Fibroblast of lung (primary cell): ENCODE measurements at places on chromosomes 6 and 20.

DNA sequence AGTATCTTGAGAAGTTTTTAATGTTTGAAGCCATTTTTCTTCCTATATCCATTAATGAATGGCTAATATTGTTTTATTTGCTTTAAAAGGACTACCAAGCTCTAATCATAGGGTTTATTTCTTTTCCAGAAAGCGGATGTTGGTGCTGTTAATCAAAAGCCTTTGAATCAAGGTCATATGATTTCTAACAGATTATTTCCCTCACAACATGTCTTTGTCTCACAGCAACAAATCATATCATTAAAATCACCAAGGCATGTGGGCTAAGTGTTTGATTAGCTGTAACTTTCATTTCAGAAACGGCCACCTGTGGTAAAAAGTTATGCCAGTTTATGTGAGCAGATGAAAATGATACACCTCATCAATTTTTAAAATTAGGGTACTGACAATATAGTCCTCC lies 21.7 kb downstream of the TRAF3IP2 start:
- DNase-seq, result no peak

GRCh38 chr6:35562060-35562459 lies 49.4 kb upstream of the TULP1 start:
- no peak for DNase-seq

DNA sequence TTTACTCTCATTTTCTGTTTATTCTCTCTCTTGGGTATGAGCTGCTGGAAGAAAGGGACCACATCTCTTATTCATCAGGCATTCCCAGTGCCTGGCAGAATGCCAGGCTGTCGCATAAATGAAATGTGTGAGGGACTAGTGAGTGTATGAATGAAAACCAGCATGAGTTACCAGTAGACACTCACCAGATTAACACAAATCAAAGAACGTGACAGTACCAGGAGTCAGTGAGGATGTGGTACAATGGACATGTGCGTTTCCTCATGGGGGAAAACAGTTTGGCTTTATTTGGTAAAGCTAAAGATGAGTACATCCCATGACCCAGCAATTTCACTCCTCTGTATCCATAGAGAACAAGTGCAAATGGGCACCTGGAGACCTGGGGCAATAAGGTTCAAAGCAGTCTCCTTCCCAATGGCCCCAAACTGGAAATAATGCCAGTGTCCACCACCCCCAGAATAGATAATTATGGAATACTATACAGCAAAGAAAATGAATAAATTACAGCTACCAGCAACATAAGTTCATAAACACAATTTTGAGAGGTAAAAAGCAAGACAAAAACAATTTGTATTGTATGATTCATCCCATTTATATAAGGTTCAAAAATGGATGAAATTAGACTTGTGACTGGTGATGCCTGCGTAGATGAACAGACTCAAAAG lies 93.3 kb downstream of the CDH22 start:
- DNase-seq, result no peak

DNA sequence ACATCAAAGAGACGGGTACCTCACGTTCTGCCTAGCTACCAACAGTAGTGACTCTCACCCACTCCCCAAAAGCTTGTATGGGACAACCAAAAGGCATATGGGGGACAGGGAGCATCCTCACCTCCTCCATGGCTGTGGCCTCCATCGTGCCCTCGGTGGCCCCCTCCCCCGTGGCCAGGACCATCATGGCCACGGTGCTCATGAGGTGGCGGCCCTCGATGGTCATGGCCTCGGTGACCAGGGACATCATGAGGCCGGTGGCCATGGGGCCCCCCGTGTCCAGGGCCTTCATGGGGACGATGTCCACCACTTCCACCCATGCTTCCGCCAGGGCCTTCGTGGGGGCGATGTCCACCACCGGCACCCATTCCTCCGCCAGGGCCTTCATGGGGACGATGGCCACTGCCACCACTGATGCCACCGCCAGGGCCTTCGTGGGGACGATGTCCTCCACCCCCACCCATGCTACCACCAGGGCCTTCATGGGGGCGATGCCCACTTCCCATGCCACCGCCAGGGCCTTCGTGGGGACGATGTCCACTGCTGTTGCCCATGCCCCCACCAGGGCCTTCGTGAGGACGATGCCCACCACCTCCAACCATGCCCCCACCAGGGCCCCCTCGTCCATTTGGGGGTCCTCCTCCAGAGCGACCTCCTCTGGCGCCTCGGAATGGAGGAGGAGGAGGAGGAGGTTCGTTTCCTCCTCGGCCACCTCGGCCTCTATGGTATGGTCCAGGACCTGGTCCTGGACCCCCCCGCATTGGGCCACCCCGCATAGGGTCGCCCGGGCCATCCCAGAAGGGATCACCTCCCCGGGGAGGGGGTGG lies 15.0 kb downstream of the PPP1R10 start:
- no peak for DNase-seq

- no peak for DNase-seq
Observed at GRCh38 chr6:6740595-6740994, 152.1 kb downstream of the LY86 start.

DNA sequence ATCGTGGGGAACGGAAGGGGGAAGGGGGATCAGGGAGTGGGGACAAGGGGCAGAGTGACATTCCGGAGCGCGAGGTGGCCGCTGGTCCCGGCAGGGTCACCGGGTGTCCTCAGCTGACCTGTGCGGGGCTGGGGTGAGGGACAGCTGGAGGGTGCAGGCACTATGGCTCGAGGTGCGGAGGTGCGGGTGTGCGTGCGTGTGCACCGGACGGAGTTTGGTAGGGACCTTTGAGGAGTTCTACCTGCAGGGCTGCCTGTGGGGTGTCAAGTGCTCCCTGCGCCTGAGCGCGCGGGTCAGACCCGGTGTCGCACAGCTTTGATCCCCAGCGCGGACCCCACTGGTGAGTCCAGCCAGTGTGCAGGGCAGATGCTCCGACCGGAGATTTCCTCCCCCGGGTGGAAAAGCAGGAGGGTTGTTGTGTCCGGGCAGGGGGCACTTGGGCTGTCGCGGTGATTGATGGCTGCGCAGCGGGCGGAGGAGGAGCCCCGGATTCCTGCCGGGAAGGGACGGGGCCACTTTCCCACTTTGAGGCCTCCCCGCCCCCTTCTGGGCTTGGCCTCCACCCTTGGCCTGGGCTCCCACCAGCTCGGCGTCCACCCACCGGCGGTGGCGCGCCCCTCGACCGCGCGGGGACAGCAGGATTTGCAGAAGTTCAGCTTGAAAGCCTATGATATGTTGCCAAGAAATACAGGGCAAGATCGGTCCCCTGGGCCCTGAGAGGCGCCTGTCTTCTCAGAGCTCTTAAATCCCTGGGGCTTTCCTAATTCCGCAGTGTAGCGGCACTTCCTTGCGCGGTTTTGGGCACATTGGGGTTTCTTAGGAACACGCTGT lies 658 bp downstream of the RIN2 start:
- peak; percentile 31 for DNase-seq

DNA sequence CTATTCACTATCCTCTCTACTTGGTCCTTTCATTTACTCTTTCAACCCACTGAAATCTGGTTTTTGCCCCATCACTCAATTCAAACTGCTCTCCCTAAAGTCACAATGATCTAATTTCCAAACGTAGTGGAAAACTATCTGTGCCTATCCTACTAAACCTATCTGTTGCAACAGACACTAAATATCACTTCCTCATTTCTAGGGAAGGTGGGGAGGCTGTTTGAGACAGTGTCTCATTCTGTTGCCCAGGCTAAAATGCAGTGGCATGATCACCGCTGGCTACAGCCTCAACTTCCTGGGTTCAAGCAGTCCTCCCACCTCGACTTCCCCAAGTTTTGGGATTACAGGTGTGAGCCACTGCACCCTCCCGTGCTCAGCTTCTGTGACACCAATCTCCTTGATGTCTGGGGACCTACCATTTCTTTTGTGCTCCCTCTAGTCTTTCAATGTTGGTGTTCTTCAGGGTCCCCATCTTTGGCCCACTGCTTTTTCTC lies 8.8 kb downstream of the RANBP9 start:
- DNase-seq, result no peak

DNA sequence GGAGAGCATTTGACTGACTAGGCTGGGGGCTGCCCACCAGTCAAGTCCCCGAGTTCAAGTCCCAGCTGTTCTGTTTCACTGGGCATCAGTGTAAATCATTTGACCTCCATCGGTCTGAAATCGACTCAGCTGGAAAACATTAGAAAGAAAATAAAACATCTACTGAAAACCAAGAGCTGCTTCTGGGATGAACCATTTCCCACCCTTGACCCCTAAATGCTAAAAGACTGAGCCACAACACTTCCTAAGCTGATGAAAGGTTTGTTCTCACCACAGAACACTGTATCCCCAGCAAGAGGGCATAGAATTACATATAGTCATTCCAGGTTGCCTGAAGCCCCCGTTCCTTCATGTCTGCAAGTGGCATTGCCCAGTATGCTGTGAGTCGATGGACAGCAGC lies 237.0 kb upstream of the TAB2 start:
- peak; percentile 74 for DNase-seq

- DNase-seq, result no peak
Observed at GRCh38 chr20:36271639-36272546, 34.2 kb upstream of the DLGAP4 start.

- DNase-seq, result no peak
Observed at GRCh38 chr6:79450984-79451383, 86.2 kb downstream of the LCA5 start.

- peak; percentile 42 for DNase-seq
Observed at GRCh38 chr6:71072508-71072907, 115.6 kb upstream of the B3GAT2 start.

DNA sequence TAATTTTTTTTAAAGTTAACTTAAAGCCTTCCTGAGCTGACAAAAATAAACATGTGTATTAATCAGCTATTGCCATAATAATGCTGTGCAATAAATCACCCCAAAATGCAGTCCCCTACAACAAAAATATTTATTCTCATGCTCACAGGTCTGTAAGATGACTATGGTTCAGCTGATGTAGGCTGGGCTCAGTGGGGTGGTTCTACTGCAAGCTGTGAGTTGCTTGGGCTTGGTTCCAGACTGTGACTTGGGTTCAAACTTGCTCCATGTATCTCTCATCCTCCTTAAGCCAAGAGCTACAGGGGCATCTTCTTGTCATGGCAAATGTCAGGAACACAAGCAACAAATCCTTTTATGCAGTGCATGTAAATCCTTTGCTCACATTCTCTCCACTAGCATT lies 644.3 kb downstream of the KIF16B start:
- DNase-seq, result no peak

- no peak for DNase-seq
Observed at GRCh38 chr6:38762848-38763247, 47.7 kb downstream of the DNAH8 start.

DNA sequence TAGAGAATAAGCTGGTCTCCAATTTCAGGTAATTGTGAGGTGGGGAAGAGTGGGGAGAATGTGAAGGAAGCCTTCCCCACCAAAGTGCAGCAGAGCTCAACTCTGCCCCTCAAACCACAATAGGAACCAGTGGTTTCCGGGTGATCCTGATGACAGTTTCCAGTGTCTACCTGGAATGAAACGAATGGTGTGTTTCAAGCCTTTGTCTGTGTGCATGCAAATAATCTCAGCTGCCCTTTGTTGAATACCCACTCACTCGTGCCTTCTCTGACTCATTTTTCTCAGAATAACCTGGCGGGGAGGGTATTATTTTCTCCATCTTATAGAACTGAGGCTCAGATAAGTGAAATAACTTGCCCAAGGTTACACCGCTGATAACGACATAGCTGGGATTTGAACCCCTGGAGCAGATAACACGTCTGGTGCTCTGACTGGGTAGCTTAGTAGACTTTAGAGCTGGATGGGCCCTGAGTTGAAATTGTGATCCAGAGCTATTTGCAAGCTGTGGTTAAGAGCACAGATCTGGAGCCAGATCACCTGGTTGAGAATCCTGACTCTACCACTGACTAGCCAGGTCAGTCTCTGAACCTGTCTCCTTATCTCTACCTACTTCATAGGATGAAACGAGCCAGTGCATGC lies 85.1 kb downstream of the EYA2 start:
- no peak for DNase-seq

- no peak for DNase-seq
Observed at GRCh38 chr6:28117386-28118050, 6.9 kb upstream of the ZSCAN16 start.

DNA sequence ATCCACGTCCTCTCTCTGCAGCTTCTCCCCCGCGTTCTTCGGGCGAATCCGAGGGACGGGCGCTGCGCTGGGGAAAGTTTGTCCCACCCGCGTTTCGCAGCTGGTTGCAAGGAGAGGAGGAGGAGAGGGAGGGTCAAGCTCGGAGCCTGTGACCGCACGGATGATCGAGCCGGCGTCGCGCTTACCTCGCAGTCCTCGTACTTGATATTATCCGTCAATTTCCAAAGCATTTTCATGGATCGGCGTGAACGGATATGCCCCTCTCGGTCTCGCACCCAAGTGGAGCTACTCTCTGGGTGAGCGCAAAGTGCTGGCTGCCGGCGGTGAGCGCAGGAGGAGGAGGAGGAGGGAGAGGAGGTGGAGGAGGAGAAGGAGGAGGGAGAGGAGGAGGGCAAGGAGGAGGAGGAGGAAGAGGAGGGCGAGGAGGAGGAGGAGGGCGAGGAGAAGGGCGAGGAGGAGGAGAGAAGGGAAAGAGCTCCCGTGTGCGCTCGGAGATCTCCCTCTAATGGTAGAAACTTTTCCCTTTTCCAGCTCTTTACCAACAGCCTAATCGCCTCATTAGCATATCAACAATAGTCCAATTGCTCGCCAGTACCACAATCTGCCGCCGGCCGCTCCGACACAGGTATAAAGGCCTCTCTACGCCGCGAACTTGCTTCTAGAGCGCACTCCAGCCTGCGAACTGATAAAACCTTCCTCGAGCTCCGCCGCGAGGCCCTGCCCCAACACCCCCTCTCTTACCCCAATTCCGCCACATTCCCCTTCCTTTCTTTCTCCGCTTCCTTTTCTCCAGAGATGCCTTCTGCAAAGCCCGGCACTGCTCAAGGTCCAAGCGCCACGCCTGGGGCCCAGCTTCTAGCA lies at the start of gene TFAP2A:
TFAP2A (minus strand) TSS at position 319 of the 861 bp plus-strand sequence; CDS start at position 236, 83 bp downstream.
- DNase-seq, result no peak

DNA sequence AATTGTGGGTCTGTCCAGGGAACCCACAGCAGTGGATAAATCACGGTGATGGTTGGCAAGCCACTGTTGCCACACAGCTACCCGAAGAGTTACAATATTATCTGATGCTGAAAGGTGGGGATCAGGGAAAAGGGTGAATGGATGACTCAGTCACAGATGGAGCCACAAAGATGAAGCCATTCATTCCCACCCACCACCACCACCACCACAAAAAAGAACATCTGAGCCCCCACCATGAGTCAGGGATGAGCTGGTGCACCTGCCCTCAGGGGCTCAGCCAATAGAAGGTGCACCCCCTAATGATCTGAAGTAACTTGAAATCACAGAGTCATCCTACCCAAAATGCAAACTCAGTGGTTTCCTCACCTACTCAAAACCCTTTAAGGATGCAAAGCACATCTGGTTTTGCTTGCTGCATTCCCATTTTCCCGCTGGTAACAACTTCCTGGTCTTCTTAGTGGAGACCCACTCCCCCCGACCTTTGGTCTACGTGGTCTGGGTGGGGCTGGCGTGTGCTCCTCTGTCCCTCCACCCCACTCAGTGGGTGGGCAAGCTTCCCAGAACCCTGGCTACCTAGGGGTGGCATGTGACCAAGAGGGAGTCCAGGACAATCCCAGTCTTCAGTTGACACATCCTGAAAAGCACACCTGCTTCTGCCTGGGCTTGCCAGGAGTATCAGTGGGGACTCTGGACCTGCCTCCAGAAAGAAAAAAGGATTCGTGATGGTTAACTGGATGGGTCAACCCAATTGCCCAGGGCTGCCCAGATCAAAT lies 125.5 kb downstream of the ANKRD60 start:
- peak; percentile 86 for DNase-seq

- DNase-seq, result no peak
Observed at GRCh38 chr6:12530345-12530744, 186.2 kb upstream of the PHACTR1 start.
